ENCODE measurements at places on chromosomes 7 and 10.

GRCh38 chr7:118621810-118622360 lies 397.4 kb downstream of the ANKRD7 start:
- no peak for DNase-seq

- no peak for DNase-seq
Observed at GRCh38 chr7:824081-824480, 8.2 kb upstream of the SUN1 start.

GRCh38 chr7:38007096-38007495 lies 86.7 kb downstream of the EPDR1 start:
- DNase-seq: no peak

- no peak for DNase-seq
Observed at GRCh38 chr7:151125470-151125845, 39.2 kb downstream of the AGAP3 start.
